ENCODE measurements at places on chromosomes 12 and 14.

- no peak for DNase-seq
Measured at GRCh38 chr12:41497409-41497808, 309.3 kb downstream of the PDZRN4 start.

GRCh38 chr12:16218934-16219751 lies 58.3 kb downstream of the SLC15A5 start:
- no peak for DNase-seq

DNA sequence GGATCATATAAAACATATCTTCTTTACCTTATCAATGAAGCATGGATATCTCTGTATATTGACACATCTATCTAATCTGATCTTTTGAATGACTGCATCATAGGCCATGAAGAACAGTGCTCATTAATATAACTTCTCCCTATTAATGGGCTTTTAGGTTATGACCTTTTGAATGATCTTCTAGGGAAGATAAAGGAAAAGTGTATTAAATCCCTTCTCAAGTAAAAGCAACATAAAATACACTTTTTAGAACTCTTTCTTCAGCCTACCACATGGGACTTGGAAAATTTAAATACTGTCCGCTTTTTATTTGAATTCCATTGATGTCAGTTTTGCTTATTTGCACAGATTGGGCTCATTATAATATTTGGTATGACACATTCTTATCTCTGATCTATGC lies 425.4 kb downstream of the MED13L start:
- DNase-seq, result no peak

- DNase-seq, result no peak
Measured at GRCh38 chr12:6229224-6230218, 29.3 kb downstream of the CD9 start.

DNA sequence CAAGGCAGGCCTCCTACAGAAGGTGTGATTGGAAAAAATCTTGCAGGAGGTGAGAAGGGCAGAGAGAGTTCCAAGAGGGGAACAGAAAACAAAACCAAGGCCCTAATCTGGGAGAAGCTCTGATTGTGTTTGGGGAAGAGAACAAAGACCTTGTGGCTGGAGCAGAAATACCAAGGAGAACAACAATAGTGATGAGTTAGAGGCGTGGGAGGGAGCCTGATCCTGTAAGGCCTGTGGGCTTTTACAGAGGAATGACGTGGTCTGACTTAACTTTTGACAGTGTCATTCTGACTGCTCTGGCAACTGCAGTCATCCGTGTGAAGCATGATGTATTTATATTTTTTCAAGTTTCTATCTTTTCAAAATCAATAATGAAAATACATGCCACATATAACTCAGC lies 200.6 kb downstream of the ANO4 start:
- DNase-seq, result no peak
